ENCODE measurements at places on chromosomes 1 and 21.

DNA sequence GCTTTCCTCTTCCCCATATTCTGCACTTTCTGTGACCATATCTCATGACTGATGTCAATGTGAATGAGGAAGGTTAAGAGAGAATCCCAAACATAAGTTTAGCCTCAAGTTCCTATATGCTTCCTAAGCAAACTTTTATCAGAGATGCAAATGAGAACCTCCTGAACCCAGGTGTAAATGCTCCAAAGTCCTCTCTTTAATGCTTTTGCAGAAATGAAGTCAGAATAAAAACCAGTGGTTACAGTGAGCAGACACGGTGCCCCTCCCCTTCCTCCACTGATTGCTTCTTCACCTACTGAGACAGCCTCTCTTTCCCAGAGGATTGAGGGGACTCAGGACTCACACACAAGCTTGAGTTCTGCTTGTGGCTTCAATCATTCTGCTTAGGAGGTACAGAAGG lies 11.6 kb upstream of the PIGC start:
- no peak for DNase-seq

DNA sequence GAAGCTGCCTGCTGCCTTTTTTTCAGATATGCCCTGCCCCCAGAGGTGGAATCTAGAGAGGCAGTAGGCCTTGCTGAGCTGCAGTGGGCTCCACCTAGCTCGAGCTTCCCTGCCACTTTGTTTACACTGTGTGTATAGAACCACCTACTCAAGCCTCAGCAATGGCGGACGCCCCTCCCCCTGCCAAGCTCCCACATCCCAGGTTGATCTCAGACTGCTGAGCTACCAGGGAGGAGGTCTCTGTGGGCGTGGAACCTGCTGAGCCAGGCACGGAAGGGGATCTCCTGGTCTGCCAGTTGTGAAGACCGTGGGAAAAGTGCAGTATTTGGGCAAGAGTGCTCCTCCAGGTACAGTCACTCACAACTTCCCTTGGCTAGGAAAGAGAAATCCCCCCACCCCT lies 65.1 kb downstream of the MSH4 start:
- DNase-seq = no peak

DNA sequence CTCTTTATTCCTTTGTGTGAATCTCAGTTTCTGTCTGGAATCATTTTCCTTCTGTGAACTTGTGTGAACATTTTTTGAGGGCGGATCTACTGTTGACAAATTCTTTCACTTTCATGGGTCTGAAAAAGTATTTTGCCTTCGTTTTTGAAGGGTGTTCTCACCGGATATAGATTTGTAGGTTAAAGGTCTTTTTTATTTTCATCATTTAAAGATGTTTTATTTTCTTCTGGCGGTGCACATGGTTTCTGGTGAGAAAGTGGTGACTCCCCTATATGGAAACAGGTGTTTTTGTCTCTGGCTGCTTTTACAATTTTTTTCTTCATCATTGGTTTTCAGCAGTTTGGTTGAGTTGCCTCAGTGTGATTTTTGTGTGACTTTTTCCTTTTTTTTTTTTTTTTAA lies 94.9 kb downstream of the DYRK1A start:
- no peak for DNase-seq

- DNase-seq = no peak
Observed at GRCh38 chr1:214518361-214518760, 33.0 kb downstream of the PTPN14 start.

DNA sequence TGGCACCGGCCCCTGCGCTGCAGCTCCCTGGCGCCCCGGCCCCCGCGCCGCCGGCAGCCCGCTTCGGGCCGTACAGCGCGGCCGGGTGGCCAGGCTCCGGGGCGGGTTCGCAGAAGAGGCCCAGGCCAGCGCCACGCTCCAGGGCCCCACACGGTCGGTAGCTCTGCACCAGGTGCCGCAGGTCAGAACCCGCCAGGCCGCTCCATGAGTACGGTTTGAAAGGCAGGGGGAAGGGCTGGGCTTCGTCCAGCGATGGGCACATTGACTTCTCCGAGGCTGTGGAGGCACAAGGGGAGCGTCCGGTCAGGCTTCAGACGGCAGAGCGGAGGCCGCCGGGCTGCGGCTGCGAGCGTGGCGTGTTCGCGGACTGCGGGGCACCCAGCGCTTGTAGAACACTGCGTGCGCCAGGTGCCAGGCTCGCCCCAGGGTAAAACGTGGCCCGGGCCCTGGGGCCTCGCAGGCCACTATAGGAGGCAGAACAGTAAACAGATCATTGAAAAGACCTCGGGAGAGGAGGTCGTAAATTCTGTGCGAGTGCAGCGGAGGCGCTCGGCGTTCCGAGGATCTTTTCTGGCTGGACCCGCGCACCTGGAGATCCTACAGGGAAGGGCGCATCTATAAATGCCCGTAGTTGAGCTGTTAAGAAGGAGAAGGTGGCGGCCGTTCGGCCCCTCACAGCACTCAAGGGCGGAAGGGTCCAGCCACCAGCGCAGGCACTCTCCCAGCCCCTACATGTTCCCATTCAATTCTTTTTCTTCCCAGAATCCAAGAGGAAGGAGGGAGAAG lies 5.7 kb downstream of the GFI1 start:
- no peak for DNase-seq

- no peak for DNase-seq
Observed at GRCh38 chr1:234656070-234656895, 46.3 kb upstream of the IRF2BP2 start.

DNA sequence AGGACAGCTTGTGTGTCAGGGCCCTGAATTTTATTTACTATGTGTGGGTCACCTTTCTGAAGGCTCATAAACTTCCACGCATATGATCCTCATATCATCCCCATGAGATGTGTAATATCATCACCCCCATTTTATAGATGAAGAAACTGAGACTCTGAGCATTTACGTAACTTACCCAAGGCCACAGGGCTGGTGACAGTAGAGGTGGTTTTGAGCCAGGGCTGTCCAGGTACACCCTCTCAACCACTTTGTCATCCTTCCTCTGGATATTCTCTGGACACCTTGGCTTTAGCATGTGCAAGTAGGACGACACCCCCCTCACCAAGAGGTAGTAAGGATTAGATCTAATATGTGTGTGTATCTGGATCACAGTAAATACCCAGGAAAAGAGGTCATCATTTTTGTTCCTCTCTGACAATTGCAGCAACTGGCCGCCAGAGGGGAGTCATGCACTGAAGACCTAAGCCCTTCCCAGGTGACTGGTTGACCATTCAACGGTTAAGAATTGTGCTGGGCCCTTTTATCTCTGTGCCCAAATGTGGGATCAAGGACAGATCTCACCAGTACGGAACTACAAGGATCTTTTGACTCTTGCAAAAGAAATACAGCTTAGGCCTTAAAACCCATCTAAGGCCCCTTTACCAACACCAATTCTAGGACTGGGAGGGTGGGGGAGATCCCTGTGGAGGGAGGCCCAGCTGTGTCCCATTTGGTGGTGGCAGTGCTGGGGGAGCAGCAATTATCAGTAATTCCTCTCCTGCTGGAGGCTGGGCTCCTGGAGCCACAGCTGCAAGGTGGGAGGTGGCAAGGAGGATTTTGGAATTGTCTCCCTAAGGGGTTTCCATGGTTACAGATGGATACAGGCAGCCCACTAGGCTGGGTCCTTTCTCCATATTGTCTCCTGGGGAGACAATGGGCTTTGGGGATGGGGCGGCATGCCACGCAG lies 13.7 kb upstream of the E2F2 start:
- peak; percentile 60 for DNase-seq

GRCh38 chr1:184698969-184699368 lies 55.7 kb downstream of the EDEM3 start:
- DNase-seq = no peak

DNA sequence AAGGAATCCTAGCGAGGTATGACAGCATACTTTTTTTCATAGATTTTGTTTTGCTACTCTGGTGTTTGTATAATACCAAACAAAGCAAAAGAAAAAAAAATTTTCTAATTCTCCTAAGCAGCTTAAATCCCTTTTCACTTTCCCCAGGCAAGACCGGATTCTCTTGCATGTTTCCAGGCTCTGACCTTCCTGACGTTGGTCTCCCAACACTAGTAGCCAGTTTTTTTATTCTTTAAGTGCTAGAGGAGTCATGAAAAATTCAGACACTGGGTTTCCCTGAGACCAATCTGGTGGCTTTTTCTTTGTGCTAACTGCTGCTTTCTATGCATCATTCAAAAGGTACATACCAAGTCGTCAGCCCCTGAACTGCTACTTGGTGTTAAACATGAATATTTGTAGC lies 111.4 kb downstream of the ZNF326 start:
- DNase-seq = no peak

GRCh38 chr1:244157731-244158438 lies 106.8 kb downstream of the ZBTB18 start:
- DNase-seq = no peak

- no peak for DNase-seq
Observed at GRCh38 chr1:164495905-164496304, 63.1 kb upstream of the PBX1 start.

Data from stimulated activated naive CD4-positive, alpha-beta T cell treated with Interleukin-2 at 50 U/mL for 16 hours (primary cell).